CD4-positive, alpha-beta T cell (primary cell): ENCODE measurements at places on chromosomes 13 and 19. TPM values are rescaled to one million over a fixed set of nuclear protein-coding genes. Genes with fewer than 3 reads are reported as not detected.
A peak's percentile ranks its signal among the peaks of the same experiment; 100 is the strongest.

DNA sequence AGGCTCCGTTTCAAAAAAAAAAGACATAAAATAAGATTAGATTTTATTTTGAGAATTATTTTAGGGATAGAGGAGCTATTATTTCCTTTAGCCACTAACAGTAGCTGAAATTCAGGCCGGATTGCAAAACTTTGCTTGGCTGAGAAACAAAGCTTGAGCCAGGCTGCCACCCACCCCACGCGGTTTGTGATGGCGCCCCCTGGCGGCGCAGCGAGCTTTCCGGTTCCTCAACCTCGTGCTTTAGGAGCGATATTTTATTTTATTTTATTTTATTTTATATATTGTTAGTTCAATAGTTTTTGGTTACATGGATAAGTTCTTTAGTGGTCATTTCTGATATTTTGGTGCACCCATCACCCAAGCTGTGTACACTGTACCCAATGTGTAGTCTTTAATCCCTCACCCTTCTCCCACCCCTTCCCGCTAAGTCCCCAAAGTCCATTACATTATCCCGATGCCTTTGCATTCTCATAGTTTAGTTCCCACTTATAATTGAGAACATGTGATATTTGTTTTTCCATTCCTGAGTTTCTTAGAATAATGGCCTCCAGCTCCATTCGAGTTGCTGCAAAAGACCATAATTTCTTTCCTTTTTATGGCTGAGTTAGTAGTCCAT lies 19.8 kb upstream of the CEACAM4 start:
- no peak overlapping the region for H3K4me3 ChIP-seq
- peak; percentile 20 for DNase-seq
- H3K27ac ChIP-seq = no peak overlapping the region
- H3K4me1 ChIP-seq = peaks cover 4% of the 10 kb centered on the region
- H3K36me3 ChIP-seq = no peaks in the 10 kb centered on the region

DNA sequence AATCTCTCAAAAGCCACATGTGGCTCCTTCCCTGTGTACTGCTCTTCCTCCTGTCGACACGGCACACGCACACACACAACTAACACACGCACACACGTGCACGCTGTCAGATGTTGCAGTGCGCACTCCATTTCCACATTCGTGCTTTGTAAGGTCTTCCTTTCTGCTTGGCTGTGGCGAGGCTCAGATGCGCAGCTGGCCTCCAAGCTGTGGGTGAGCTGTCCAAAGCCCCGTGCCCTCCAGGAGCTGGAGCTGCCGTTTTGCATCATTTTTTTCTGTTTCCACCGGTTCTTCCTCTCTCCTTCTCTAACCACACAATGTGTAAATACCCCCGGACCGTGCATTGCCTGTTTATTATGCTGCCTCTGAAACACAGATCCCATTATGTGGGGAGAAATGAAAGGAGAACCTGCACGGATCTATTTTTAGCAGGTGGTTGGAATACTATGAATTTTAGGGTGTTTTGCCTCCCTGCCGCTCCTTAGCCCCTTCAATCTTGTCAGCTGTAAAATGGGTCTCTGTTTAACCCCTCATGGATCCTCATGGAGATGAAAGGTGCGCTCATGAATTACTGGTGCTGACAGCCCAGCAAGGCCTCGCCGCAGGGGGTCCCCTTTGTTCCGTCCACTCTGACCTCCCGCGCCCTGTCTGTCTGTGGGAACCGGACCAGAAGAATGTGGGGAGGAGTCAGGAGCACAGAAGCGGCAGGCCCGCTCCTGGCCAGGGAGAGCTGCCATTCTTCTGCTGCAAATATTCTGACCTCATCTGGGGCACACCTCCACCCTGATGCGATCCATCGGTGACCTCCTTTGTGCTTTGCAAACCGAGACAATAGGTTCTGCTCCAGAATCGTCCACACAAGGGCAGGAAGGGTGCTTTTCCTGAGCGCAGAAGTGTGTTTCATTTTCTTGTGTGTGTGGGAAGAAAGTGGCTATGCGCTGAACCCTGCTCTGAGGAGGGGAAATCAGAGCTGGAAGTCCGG lies 137.7 kb downstream of the SOX1 start:
- no peak overlapping the region for H3K4me3 ChIP-seq
- no peak overlapping the region for H3K27ac ChIP-seq
- no peaks in the 10 kb centered on the region for H3K4me1 ChIP-seq
- H3K27me3 ChIP-seq = peaks cover 22% of the 10 kb centered on the region

DNA sequence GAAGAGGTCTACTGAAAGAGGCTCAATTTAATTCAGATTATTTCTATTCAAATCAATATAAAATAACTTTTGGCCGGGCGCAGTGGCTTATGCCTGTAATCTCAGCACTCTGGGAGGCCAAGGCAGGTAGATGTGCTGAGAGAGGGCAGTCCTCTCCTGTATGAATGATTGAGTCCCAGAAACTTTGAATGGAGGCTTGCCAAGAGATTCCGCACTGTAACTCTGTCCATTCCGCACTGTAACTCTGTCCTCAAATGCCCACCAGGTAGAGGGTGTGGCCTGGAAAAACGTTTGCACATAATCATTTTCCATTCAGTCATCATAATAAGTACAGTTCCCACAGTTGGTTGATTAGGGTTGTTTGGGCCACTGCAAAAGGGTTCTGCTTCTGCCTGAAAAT lies 274.7 kb upstream of the SOX21 start:
- H3K36me3 ChIP-seq = no peaks in the 10 kb centered on the region
- H3K27ac ChIP-seq = no peak overlapping the region
- peaks cover 10% of the 10 kb centered on the region for H3K27me3 ChIP-seq
- H3K4me3 ChIP-seq = no peak overlapping the region

Gene AMER2
- not detected for total RNA-seq

DNA sequence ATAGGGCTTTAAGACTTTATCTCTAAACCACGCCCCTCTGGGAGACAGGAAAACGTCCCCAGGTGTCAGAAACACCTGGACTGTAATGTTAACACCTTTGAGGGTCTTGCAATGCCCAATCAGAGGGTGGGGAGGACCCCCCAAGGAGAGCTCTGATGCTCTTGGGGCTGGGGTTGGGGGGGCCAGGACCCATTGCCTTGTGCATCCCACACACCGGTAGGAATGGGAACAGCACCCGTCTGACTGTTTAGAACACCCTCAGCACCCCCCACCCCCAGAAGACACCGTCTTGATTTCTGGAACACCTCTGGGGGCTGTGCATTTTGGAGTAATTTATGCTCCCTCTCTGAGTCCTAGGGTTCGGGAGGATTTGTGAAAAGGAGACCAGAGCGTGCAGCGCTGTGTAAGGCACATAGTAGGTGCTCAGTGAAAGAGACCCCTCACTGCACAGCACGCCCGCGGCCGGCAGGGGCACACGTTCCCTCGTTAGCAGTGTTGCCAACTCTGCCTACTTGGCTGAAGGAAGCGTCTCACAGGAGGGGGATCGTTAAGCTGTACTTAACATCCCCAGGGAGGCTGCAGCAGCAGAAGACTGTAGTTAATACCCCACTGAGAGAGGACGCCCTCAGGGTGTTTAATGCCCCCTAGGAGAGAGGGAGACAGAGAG lies 2.8 kb upstream of the ERFL start:
- peaks cover 57% of the 10 kb centered on the region for H3K4me1 ChIP-seq
- H3K4me3 ChIP-seq = no peak overlapping the region
- H3K27me3 ChIP-seq = no peaks in the 10 kb centered on the region
- H3K36me3 ChIP-seq = no peaks in the 10 kb centered on the region
- H3K27ac ChIP-seq = no peak overlapping the region
- DNase-seq = no peak

DNA sequence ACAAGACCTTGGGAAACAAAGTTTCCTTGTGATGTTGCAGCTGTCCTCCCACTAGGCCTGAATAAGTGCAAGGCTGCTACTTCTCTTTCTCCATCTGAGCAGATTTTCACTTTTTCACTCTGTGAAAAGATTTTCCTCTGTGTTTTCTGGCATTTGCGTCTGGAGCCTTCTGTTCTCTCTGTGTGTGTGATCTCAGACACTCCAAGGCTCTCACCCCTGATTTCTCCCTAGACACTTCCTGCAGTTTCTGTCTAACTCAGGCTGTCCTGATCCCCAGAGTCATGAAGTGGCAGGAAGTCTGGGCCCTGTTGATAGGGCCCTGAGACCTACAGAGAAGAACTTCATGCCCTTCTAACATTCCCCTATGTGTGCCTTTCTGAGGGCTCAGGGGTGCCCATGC lies 37.2 kb downstream of the SIGLEC7 start:
- DNase-seq = no peak
- no peak overlapping the region for H3K4me3 ChIP-seq
- H3K27me3 ChIP-seq = no peaks in the 10 kb centered on the region
- no peaks in the 10 kb centered on the region for H3K36me3 ChIP-seq

DNA sequence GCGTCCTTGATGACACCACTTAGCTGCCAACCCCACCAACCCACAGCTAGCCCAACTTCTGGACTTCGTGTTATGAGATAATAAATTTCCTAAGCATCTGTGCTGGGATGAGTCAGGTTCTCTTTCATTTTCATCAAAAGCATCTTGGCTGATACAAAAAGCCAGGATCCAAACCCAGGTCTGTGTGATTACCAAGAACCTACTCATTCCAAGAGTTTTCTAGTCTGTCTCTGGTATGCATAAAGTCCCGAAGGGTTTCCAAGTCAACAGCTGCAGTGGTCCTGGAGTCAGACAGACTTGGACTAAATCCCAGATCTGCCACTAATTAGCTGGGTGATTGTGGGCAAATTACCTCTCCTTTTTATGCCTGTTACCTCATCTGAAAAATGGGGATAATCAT lies 55.5 kb upstream of the SERP2 start:
- H3K27ac ChIP-seq = no peak overlapping the region
- H3K27me3 ChIP-seq = no peaks in the 10 kb centered on the region
- no peak overlapping the region for H3K4me3 ChIP-seq
- H3K4me1 ChIP-seq = no peaks in the 10 kb centered on the region

- DNase-seq = no peak
- H3K27me3 ChIP-seq = no peaks in the 10 kb centered on the region
- H3K4me1 ChIP-seq = no peaks in the 10 kb centered on the region
- H3K36me3 ChIP-seq = no peaks in the 10 kb centered on the region
Measured at GRCh38 chr13:35768073-35768472, 291.6 kb upstream of the MAB21L1 start.

Gene RFPL4AL1
- total RNA-seq = not detected

GRCh38 chr19:4557971-4558941 lies 1.2 kb downstream of the SEMA6B start:
- H3K36me3 ChIP-seq = no peaks in the 10 kb centered on the region
- no peak overlapping the region for H3K4me3 ChIP-seq
- H3K27me3 ChIP-seq = no peaks in the 10 kb centered on the region
- DNase-seq = peak; percentile 21
- H3K4me1 ChIP-seq = peaks cover 7% of the 10 kb centered on the region

- DNase-seq = no peak
- no peaks in the 10 kb centered on the region for H3K36me3 ChIP-seq
- no peak overlapping the region for H3K4me3 ChIP-seq
- H3K27ac ChIP-seq = no peak overlapping the region
Measured at GRCh38 chr13:27925220-27925991, 5.6 kb downstream of the PDX1 start.
